ENCODE measurements at places on chromosomes 3 and 15. TPM values are rescaled to one million over a fixed set of nuclear protein-coding genes. Genes with fewer than 3 reads are reported as not detected.

MESP2 gene
- not detected for total RNA-seq

C3orf70 gene
- total RNA-seq: 5.8 TPM

ERICH6 gene
- total RNA-seq: not detected

VGLL3 gene
- total RNA-seq: 2.0 TPM

UQCRC1 gene
- total RNA-seq: 209 TPM

RBPMS2 gene
- 37.5 TPM for total RNA-seq

EPHB3 gene
- 11.7 TPM for total RNA-seq

MUC20 gene
- total RNA-seq: 5.0 TPM

THRB gene
- total RNA-seq: 28.4 TPM

CCDC39 gene
- total RNA-seq: 0.22 TPM

WDR82 gene
- 93.1 TPM for total RNA-seq

PLA2G4D gene
- total RNA-seq: not detected

GHRL gene
- total RNA-seq: 45.8 TPM

KIF9 gene
- 16.9 TPM for total RNA-seq

DNAH1 gene
- 14.0 TPM for total RNA-seq

BLM gene
- total RNA-seq: 19.6 TPM

ADCY5 gene
- 33.8 TPM for total RNA-seq

CLDN16 gene
- total RNA-seq: 0.31 TPM

CAMK2N2 gene
- total RNA-seq: 1.3 TPM

Data from progenitor cell of endocrine pancreas (in vitro differentiated cells).